ENCODE measurements at places on chromosomes 6 and 20. TPM values are rescaled to one million over a fixed set of nuclear protein-coding genes. Genes with fewer than 3 reads are reported as not detected.

Gene TSBP1
- not detected for total RNA-seq

Gene ANKRD66
- total RNA-seq = not detected

Gene DBNDD2
- total RNA-seq = 14.8 TPM

Gene CD40
- total RNA-seq = 2.2 TPM

Gene HLA-G
- 1.2 TPM for total RNA-seq

Gene RAMACL
- total RNA-seq = 2.8 TPM

Gene C20orf202
- total RNA-seq = 0.37 TPM

Gene MICA
- total RNA-seq = 14.1 TPM

Gene MKKS
- 6.4 TPM for total RNA-seq

Gene TREM1
- not detected for total RNA-seq

Gene SPINT3
- total RNA-seq = not detected

Gene OPRL1
- 1.5 TPM for total RNA-seq

Gene OARD1
- total RNA-seq = 43.2 TPM

Gene ZBP1
- 20.6 TPM for total RNA-seq

Gene TTI1
- total RNA-seq = 17.8 TPM

Gene ABHD16B
- not detected for total RNA-seq

Gene TBP
- total RNA-seq = 12.4 TPM

Gene PHACTR1
- total RNA-seq = 2.1 TPM

Gene CALHM5
- not detected for total RNA-seq

Gene E2F1
- total RNA-seq = 6.1 TPM

Gene AFG1L
- total RNA-seq = 5.7 TPM

Gene CCN5
- total RNA-seq = 0.13 TPM

Gene SLC22A7
- not detected for total RNA-seq

Gene ERVFRD-1
- not detected for total RNA-seq

Gene VWA7
- total RNA-seq = 2.2 TPM

Gene FBXL4
- total RNA-seq = 19.1 TPM

Gene F13A1
- total RNA-seq = not detected

Gene PRDM13
- total RNA-seq = not detected

Gene CYP39A1
- not detected for total RNA-seq
